Activated CD4-positive, alpha-beta T cell treated with anti-CD3 and anti-CD28 coated beads for 36 hours (primary cell): ENCODE measurements at places on chromosomes 3 and 15. TPM values are rescaled to one million over a fixed set of nuclear protein-coding genes. Genes with fewer than 3 reads are reported as not detected.
A peak's percentile ranks its signal among the peaks of the same experiment; 100 is the strongest.

TUSC7 gene
- not detected for total RNA-seq

DAZL gene
- total RNA-seq = not detected

CSTA gene
- not detected for total RNA-seq

CHRM5 gene
- total RNA-seq = not detected

CYP19A1 gene
- not detected for total RNA-seq

GRCh38 chr3:112742934-112743333 is 102.0 kb upstream of the CCDC80 start:
- no peak for DNase-seq

DNA sequence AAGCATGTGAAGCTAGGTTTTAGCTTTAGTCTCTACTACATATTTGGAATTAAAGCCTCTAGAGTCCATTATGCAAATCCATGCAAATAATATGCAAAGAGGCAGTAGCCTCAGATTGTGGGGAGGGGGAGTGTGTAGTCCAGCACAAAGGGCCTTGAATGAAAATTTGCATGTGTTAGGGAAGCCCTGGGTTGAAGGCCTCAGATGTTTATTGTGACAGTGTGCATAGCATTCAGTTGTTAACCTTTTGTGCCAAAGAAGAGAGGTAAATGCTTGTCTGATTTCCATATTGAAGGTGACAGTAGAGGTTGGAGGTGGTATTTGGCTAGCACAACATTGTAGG is 24.5 kb upstream of the BFSP2 start:
- DNase-seq = no peak

- no peak for DNase-seq
Measured at GRCh38 chr15:71348597-71348996, 233.3 kb downstream of the THSD4 start.

GRCh38 chr3:134030379-134031347 is 938 bp upstream of the SLCO2A1 start:
- DNase-seq = no peak

- no peak for DNase-seq
Measured at GRCh38 chr3:39386318-39386717, 3.1 kb downstream of the SLC25A38 start.

- no peak for DNase-seq
Measured at GRCh38 chr3:14647976-14648955, 3.3 kb upstream of the CCDC174 start.

DNA sequence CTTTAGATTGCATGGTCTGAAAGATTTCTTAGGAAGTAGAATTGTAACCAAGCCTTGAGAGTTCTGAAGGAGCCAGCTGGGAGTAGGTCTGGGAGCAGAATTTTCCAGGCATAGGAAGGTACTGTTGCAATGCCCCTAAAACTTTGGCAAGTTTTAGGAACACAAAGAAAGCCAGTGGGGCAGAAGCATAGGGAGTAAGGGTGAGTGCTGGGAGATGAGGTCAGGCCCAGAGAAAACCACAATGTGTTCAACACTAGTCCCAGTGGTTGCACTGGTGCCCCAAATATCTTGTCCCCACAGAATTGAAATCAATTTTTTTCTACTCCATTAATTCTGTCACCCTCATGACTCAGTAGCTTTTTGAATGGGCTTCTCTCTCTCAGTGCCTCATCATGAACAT is 120.7 kb upstream of the GALNT15 start:
- DNase-seq = peak; percentile 10

GRCh38 chr3:140216249-140216648 is 281.3 kb downstream of the CLSTN2 start:
- DNase-seq = no peak

- DNase-seq = peak; percentile 84
Measured at GRCh38 chr3:49415931-49416601, 3.8 kb downstream of the TCTA start.

DNA sequence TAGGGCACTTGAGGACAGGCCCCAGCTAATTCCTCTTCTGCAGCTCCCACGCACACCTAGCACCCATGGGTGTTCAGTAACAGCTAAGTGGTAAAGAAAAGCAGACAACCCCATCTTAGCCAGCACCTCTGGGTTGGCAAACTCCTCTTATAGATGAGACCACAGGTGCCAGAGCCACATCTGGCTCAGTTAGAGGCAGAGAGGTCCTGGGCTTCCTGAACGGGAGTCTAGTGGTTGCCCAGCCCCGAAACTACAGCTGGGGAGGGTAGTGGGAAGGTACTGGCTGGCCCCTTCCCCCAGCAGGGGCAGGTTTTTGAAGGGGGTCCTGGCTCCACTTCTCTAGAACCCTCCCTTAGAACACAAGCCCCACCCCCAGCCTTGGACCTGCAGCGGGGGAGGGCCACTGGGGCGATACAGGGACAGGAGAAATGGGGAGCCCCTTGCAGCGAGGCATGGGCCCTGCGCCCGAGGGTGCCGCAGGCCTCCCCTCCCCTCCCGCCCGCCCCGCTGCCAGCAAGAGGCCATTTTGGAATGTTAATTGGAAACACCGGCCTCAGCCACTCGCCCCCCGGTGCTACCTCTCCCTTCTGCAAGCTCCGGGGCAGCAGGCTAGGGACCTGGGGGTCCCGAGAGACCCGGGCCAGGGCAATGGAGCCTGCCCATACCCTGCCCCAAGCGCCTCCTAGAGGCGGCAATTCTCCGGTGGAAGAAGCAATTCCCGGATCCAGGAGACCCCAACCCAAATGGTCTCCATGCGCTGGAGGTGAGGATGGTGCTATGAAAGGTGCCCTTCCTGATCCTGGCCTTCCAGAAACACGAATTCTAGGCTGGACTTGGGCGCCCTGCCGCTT is 1.5 kb downstream of the DUSP7 start:
- peak; percentile 54 for DNase-seq
